Activated CD8-positive, alpha-beta memory T cell treated with anti-CD3 and anti-CD28 coated beads, Interleukin-2, amount 10 ng/mL, durations not matched to agents 7 days and 5 days (primary cell): ENCODE measurements at places on chromosomes 6 and 20. TPM values are rescaled to one million over a fixed set of nuclear protein-coding genes. Genes with fewer than 3 reads are reported as not detected.

GRCh38 chr6:111418971-111419693, 63.9 kb downstream of the REV3L start:
- no peak for DNase-seq

- DNase-seq, result no peak
Observed at GRCh38 chr20:23205211-23205610, 119.1 kb upstream of the CD93 start.

GRCh38 chr6:112279031-112279935, 24.9 kb upstream of the LAMA4 start:
- no peak for DNase-seq

DNA sequence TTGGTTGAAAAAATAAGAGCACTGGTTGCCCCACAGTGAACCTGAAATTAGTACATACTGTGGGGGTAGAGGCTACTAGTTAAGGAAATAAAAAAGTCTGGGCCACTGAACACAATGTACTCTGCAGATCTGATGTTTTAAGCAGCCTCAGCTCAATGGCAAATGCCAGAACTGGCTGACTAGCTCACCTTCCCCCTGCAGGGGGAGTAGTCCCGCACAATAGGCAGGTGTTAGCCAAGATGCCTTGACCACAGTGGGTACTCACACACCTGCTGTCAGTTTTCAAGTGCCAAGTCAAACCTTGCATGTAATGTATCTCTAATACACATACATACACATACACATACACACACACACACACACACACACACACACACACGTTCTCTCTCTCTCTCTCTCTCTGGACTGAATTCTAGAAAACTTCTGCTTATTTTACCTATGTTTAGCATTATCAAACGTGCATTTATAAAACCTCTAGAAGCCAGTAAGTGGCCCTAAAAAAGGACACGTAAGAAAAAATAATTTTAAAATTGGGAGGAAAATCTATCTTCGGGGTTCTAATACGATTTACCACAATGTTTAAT, 36.1 kb downstream of the GMDS start:
- DNase-seq, result peak; percentile 59

- DNase-seq, result no peak
Observed at GRCh38 chr6:87618531-87618930, 28.6 kb downstream of the ORC3 start.

DNA sequence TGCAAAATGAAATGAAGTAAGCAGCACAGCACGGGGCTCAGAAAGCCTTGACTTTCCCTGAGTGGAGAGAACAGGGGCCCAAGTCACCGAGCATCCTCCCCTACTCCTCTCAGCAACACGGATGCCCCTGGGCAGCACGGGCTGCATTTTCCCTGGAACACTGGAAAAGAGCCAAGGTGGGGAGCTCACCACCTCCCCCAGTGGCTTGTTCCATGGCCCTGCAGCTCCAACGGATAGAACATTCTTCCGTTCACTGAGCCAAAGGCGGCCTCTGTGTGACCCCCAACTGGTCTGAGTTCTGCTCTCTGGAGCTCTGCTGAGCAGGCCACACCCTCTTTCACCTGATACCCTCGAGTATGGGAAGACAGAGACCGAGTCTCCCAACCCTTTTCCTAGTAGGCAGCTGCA, 20.8 kb upstream of the EMILIN3 start:
- DNase-seq, result no peak

DNA sequence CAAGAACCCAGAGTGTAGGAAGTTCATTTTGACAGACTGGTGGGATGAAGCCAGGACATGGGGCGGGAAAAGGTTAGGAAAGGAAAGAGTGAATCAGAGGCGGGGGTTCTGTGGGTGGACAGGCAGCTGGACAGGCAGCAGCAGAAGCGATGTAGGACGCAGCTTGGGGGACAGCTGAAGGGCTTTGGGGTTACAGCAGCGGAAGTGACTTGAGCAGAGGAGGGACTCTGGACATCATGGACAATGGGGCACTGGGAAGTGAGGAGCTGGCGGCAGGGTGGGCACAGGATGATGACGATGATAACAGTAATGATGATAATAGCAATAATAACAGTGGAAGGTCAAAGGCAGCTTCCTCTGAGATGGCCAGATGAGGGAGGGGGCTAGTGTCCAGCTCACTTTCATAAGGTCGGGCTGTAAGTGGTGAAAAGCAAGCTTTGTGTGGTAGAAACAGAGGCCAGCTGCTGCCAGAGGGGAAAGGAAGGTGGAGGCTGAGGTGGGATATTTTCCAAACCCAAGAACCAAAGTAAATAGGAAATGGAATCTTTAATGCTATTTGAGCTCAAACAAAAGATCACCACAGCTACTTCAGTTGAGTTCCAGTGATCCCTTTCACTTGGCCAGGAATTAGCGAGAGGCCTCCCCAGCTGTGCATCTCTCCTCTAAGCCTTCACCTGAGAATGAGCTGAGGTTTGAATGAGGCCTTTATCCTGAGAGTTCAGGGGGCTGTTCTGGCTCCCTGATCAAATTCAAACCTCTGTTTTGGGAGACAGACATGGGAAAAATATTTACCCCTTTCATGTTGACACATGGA, 433.5 kb downstream of the DHX35 start:
- DNase-seq, result no peak

- DNase-seq, result no peak
Observed at GRCh38 chr20:46178891-46179290, 60.8 kb downstream of the CD40 start.

GRCh38 chr6:168660400-168660945, 219.5 kb downstream of the SMOC2 start:
- no peak for DNase-seq

GRCh38 chr20:10478205-10478604, 43.1 kb downstream of the SLX4IP start:
- no peak for DNase-seq

- DNase-seq, result no peak
Observed at GRCh38 chr6:157853902-157854502, 31.0 kb downstream of the SNX9 start.

DNA sequence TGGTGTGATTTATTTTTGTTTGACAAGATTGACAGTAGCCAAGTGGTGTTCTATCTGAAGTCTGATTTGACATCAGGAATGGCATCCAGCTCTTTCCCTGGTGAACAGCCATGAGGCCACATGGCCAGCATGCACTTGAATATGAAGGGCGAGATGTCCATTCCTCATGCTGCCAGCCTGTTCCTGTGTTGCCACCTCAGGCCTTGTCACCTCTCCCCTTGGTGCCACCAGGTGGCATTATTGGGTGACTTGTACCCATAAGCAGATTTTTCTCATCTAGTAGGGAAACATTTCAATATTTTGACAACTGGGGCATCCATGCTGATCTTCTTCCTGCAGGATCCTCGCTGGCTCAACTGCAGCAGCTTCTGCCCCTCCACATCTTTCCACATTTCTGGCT, 199.1 kb downstream of the ERMARD start:
- peak; percentile 55 for DNase-seq

DNA sequence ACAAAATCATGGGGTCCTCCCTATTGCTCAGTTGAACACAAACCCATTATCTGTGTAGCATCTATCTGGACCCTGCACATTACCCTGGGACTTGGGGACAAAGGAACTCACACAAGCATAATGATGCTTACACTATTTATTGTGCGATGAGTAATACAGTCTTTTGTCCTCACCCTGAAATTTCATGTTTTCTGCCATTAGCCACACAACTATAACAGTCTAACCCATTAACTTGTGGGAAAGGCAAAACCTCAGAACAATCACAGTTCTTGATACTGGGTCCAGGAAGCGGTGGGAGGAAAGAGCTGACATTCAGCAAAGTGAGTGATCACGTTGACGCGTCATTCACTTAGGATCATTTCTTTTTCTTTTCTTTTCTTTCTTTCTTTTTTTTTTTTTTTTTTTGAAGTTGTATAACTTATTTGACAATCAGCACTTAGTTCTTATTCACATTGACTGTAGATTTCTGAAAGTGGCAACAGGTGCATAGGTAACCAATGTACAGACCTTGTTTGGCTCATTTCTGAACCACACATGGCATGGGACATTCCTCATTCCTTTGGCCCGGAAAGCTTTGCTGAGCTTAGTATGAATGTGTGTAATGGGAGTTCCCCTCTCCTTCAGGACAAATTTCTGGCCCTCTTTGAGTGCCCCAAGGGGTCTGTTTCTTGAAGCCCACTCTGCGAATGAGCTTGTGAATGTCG, 94.8 kb upstream of the CNKSR3 start:
- no peak for DNase-seq

GRCh38 chr6:107439406-107439805, 20.0 kb downstream of the PDSS2 start:
- DNase-seq, result no peak

DNA sequence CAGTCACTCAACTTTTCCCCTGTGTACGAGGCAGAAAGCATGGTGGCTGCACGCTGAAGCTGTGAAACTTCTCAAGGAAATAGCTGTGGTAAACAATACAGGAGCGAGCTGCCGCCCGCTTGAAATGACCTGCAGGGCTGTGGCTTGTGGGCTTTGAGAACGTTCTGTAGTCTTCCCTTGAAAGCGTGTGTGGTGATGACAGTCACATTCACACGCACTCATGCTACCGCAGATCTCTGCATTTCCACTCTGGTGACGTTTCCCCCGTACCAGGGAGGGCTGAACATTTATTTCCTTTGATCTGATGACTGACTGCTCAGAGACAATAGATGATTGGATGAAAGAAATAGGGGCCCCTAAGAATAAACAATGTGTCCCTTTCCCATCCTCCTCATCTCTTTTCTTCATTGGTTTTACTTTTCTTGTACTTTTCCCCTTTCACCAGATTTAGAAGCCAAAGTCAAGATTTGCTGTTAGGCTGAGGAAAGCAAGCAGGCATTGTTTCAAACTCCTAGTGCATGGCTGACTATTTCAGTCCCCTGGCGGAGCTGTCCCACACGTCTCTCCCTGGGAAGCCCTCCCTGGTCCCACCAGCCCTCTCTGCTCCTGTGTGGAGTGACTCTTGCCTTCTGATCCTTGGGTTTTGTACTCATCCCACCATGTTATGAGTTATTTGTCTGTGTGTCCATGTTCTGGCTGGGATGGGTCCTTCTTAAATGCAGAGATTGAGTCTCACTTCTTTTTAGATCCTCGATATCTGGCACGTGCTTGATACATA, 3.9 kb downstream of the SYTL3 start:
- DNase-seq, result peak; percentile 98

GRCh38 chr6:3323148-3323547, 64.4 kb downstream of the PSMG4 start:
- no peak for DNase-seq

DNA sequence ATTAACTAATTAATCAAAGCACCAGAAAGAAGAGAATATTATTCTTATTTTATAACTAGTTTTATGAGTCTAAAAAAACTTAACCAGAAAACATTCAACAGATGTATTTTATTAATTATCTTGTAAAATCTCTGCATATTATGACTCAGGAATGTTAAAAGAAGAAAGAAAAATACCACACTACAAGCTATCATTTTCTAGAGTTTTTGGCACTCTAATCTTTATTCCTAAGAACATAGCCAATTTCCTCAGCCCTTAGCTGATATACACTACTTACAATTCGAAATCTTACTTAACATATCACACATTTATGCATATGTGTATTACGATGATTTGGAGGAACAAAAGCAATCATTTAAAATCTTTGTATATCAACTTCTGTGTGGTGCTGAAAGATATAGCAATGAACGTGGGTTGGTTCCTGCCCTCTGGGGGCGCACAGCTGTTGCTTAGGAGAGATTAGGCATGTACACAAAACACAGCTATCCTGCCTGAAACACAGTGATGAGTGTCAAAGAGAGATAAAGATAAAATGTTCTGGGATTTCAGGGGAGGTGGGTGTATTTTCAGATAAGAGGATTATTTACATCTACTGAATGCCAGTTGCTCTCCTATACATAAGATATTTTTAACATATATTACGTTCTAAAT, 404.5 kb downstream of the SYNE1 start:
- DNase-seq, result no peak

DNA sequence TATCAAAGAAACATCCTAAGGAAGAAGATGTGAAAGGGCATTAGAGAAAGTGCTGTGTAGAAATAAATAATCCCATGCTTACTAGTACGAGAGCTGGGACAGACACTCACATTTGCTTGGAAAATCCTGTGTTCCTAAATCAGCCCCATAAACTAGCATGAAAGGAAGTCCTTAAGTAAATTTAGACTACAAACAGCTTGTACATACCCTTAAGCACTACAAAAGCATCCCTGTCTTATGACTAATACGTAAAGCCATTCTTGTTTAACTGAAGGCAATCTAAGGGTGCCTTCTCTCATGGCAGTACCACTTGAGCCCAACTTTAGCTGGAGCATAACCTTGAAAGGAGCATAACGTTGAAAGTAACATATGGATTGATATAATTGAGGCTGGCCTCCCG, 15.4 kb upstream of the FOXQ1 start:
- no peak for DNase-seq

- DNase-seq, result no peak
Observed at GRCh38 chr6:142695016-142695415, 250.0 kb downstream of the HIVEP2 start.

- no peak for DNase-seq
Observed at GRCh38 chr6:2960935-2961334, 10.4 kb downstream of the SERPINB6 start.

Gene SAMD3
- 14.3 TPM for total RNA-seq

Gene PEX7
- 3.5 TPM for total RNA-seq

Gene SAPCD1
- 19.2 TPM for total RNA-seq

Gene ZSCAN31
- total RNA-seq, result 1.0 TPM

Gene FAM83B
- not detected for total RNA-seq

Gene GDAP1L1
- not detected for total RNA-seq

Gene MUCL3
- total RNA-seq, result not detected

Gene DSP
- 0.12 TPM for total RNA-seq

Gene POM121L2
- not detected for total RNA-seq

Gene RSPO3
- not detected for total RNA-seq
